ENCODE measurements at places on chromosomes 12 and 14. TPM values are rescaled to one million over a fixed set of nuclear protein-coding genes. Genes with fewer than 3 reads are reported as not detected.

RND1 gene
- total RNA-seq = 0.41 TPM

SPIC gene
- total RNA-seq = not detected

LBHD2 gene
- not detected for total RNA-seq

GRCh38 chr12:102349079-102349478, 131.3 kb downstream of the IGF1 start:
- DNase-seq = no peak

DNA sequence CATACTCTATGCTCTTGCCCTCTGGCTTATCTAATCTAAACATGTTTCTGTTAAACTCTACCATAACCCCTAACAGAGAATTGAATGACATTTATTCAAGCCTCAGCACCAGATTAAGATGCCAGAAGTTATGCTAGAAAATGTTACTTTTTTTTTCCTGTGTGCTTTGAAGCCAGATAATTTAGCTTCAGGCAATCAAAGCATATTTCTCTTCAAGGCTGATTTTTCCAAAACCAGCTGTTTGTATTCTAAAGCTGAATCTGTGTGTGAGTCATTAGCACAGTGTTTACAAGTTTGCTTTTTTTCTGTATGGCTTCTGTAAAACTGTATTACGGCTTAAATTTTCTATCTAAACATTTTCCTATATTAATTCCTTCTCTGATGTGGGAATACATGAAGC, 326.1 kb downstream of the FSCB start:
- no peak for DNase-seq

- DNase-seq = no peak
Measured at GRCh38 chr12:102483466-102483865, 3.1 kb upstream of the IGF1 start.

GRCh38 chr12:91763654-91764370, 381.8 kb downstream of the BTG1 start:
- DNase-seq = no peak

- DNase-seq = no peak
Measured at GRCh38 chr12:98578821-98579220, 14.7 kb upstream of the SLC25A3 start.

GRCh38 chr14:63726499-63726898, 1.4 kb downstream of the SGPP1 start:
- DNase-seq = no peak

GRCh38 chr12:3973269-3973884, 100.2 kb upstream of the PARP11 start:
- DNase-seq = no peak

- DNase-seq = no peak
Measured at GRCh38 chr12:26283617-26284016, 88.2 kb downstream of the SSPN start.

DNA sequence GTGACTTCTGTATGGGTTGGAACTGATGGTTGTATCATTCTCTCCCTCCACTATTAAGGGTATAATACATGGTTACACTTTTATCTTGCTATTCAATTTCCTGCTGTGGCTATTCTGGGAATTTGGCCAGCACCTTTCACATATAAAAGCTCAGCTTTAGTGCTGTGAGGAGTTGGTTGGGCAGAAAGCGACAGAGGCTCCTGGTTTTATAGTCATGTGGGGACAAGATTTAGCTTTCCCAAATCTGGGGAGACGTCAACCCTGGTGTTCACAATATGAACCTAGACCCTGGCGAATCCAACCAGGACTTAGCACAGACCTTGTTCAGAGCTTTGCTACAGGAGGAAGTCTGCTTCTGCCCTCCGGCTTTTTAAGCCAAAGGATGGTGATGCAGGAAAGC, 36.5 kb downstream of the FOS start:
- DNase-seq = no peak

All from Right ventricle myocardium inferior (tissue), 1 donor.